ENCODE measurements at places on chromosomes 3 and 15. TPM values are rescaled to one million over a fixed set of nuclear protein-coding genes. Genes with fewer than 3 reads are reported as not detected.

Gene TGM5
- not detected for total RNA-seq

Gene ERICH6
- total RNA-seq: not detected

DNA sequence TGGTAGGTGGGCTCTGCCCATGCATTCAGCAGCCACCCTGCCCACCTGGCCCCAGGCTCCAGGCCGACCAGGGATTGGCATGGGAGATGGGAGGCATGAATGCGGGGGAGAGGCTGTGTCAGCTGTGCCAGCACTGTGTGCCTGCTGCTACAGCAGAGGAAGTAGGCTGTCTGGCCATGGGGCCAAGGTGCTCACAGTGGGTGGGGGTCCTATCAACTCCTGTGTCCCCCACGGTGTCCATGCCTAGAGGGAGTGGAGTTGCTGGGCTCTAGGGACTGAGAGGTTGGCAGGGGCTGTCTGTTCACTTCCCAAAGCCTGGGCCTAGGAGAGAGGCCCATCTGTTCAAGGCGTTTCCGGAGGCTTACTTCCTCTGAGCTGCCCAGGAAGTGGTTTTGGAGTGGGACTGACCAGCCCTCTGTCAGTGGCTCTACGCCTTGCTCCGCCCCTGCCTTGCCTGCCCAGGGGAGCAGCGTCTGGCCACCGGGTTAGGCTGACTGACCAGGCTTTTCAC is 5.8 kb downstream of the PRKCD start:
- DNase-seq: peak; percentile 79

GRCh38 chr15:70244978-70245542 is 147.3 kb upstream of the TLE3 start:
- no peak for DNase-seq

- DNase-seq: peak; percentile 36
These were observed 34.4 kb downstream of the PAQR9 start for GRCh38 chr3:142929109-142929508.

- DNase-seq: no peak
These were observed 39.7 kb upstream of the GLCE start for GRCh38 chr15:69120732-69121131.

DNA sequence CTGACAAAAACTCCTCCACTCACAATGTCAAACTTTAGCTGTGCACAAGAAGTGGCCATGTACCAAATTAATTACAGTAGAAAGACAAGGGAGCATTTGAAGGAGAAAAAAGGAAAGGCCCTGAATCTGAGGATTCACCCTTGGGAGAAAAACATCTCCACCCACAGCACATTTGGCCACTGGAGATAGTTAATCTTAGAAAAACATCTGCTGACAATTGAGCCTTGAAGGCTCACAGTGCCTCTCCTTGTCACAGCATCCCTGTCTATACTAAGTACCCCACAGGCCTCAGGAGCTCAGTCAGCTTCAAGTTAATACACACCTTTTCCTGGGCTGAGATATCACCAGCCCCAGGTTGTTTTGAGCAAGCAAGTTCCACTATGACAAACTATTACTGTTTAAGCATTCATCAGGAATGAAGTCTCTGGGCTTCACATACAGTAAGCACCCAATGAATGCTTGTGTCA is 78.1 kb upstream of the SETMAR start:
- DNase-seq: no peak

GRCh38 chr3:73401059-73401458 is 223.7 kb downstream of the PDZRN3 start:
- no peak for DNase-seq

DNA sequence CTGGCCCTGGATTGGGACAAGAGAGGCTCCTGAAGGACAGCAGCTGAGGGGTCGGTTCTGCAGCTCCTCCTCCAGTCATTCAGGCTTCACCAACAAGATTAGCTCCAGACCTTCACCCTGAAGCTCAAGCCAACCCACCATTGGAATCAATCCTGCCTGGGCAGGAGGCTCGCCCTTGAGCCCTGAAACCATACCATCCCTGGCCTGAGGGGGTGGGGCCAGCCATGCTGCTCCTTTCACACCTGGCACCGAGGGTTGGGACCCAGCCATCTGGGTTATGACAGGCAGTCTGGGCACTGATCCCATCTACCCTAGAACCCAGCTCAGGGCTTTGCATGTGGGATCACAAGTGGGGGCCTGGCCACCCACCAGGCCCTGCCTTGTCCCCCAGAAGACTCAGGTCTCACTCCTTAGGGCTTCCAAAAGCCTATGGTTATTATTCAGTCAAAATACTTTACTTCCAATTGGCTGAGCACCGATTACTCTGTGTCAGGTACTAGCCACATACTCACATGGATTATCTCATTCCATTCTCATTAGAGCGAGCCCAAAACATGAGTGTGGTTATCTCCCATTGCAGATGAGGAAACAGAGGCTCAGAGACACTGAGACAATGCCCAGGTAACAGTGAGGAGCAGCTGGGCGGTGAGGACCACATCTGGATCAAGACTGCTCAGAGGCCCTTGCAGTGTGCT is 3.1 kb downstream of the ABHD14B start:
- no peak for DNase-seq

DNA sequence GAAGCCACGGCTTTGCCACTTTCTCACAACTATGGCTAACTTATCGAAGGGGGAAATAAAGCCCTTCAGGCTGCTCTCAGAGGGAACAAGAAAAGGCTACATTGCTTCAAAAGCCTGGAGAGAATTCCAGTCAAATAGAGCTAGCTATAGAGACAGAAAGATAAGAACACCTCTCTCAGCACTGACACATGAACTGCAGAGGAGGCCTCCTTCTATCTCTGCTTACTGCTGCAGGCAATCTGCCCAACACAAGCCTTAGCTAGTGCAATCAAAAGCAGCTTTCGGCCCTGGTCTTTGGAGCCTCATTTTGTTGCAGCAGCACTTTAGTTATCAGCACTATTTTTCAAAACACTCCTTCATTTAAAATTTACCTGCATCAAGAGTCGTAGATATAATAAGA is 118.4 kb upstream of the ROBO1 start:
- DNase-seq: no peak

- DNase-seq: no peak
These were observed 76.6 kb downstream of the SLCO3A1 start for GRCh38 chr15:91930092-91930491.

DNA sequence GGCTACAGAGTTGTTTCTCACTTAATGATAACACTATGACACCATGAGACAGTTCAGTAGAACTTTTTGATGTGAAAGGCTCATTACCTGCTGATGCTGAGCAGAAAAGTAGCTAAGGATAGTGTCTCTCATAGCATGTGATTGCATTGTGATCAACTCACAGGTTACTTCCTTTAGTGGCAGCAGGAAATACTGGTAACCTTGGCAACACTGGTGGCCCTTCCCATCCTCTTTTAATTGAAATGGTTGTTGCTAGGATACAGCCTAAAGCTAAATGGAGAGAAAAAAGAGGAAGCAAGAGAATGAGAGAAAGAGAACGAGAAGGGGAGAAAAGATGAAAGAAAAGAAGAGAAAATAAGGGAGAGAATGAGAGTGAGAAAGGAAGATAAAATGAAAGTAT is 204.7 kb upstream of the GAP43 start:
- DNase-seq: no peak

- no peak for DNase-seq
These were observed 192.4 kb upstream of the IGF1R start for GRCh38 chr15:98455904-98456303.

- no peak for DNase-seq
These were observed 52.0 kb upstream of the ATG7 start for GRCh38 chr3:11220230-11220629.

DNA sequence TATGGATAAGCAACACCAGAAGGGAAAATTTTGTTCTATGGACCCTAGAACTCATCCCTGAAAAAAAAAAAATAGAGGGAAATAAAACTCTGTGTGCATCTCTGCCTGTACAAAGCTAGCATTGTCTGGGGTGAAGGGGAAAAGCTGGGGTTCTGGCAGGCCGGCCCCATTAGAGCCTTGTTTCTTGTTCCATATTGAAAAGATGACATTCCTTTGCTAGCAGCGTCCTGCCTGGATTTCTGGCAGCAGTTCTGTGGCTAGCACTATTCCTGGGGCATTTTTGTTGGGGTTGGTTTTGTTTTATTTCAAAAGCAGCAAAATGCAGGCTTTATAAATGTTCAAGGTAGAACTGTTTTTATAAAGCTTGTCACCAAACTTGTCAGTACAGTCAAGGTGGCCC is 45.2 kb downstream of the RARB start:
- no peak for DNase-seq

DNA sequence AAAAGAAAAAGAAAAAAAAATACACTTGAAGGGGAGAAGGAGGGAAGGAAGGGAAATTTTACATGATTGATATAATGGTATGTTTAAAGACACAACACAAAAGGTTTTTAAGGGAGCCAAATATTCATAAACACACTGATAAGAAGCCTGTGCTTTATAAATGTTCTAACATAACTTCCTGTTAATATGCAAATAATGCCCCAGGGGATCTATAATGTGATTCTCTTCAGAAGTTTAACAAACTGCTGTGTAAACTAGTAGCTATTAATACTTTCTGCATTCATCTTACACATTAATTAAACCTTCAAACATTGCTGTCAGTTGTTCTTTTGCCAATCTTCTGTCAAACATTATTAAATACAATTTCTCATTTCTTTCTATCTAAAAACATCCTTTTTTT is 231.6 kb downstream of the TJP1 start:
- DNase-seq: no peak

DNA sequence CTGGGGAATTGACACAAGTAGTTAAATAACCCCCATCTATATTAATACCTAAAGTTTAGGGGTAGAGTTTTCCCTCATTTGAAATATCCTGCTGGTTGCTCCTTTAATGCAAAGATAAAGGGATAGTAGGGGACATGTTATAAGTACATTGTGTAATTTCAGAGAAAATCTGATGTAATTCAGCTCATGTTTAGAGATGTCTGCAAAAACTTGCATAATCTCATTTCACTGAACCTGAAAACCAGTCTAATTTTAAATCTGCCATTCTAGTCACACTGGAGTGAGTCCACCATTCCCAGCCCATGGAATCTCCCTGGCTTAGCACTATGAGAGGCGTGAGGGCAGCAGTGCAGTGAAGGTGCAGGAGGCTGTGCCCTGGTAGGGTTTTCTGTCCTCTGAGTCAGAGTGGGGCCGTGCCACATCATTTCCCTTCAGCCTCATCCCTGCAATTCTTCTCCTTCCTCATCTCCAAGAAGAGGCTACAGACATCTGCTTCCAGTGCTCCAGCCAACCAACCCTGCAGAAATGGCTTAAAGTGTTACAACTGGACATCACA is 246.3 kb upstream of the UMPS start:
- DNase-seq: no peak

DNA sequence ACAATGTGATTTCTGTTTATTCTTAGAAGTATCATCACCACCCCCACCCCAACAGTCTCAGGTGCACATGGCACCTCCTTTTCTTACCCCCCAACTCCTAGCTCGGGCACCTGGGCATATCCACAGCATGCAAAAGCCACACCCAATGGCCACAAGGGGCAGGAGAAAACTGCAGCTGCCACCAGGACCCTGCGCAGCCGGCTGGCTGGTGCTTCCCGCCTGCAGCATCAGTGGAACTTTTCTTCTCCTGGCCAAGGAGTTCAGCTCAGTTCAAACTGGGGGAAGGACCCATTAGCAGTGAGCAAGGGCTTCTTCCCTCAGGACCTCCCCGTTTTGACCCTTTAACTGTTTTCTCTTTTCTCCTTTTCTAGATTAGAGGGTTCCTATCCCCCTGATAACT is 44.8 kb downstream of the TM4SF18 start:
- DNase-seq: no peak

- no peak for DNase-seq
These were observed 12.8 kb downstream of the FOXL2 start for GRCh38 chr3:138933981-138934691.

DNA sequence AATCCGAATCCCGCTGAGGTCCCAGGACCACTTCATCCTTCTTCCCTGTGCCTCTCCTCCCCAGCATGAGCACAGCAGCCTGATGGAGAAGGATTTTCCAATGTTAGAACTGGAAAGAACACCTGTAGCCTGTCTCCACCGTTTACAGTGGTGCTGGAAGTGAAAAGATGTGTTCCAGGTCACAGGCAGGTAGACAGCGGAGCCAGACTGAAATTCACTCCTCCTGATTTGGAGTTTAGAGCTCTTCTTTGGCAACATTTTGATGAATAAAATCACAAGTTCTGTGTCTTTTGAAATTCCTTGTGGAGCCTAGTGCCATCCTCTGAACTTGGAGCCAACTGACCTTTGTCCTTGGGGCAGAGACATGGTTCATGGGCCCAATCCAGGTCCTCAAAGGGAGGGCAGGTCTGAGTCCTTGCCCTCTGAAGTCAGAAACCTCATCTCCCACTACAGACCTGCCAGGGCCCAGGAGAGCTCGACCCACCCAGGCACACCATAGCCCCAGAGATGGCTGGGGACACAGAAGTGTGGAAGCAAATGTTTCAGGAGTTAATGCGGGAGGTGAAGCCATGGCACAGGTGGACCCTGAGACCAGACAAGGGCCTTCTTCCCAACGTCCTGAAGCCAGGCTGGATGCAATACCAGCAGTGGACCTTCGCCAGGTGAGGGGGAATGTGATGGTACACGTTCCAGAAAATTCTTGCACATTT is at the start of gene RTP3:
RTP3 (plus strand) TSS at position 421 of the 710 bp plus-strand sequence; CDS start at position 508, 87 bp downstream.
- no peak for DNase-seq

- DNase-seq: peak; percentile 89
These were observed 78.4 kb downstream of the IQSEC1 start for GRCh38 chr3:12994607-12995388.

GRCh38 chr3:28726840-28727239 is 378.2 kb upstream of the AZI2 start:
- DNase-seq: peak; percentile 53

DNA sequence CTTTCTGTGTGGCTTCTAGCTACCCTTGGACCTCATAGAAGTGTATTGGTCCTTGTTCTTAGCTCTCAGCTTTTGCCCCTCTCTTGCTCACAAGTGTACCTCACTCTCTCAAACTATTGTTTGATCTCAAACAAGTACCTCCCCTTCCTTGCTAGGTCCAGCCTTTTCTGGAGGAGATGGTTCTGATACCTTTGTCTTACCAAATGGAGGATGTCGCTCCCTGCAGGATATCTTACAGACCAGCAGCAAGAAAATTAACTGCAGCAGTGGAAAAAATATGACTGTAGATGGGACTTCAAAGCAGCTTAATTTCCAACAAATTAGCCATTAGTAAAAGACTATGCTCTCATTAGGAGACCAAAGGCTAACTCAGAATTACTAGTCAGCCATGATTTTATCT is 388.1 kb upstream of the ROBO2 start:
- no peak for DNase-seq

DNA sequence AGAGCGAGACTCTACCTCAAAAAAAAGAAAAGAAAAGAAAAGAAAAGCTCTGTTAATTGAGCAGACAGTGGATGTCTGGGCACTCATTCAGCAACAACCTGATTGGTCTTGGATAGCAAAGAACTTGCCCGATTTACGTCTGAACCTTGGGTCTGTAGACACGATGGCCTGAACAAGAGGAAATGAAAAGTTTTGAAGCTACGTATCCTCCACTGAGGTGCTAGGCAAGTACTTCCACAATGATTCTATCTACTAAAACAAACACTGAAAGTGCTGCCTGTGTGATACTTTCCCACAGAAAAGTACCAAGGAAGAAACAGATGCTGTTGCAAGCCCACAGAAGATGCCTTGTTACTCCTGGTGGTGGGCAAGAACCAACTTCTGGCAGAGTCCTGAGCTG is 21.8 kb upstream of the MUSTN1 start:
- DNase-seq: no peak

Data from left cardiac atrium (tissue), 4 donors.